DMS79 treated with DMSO at 0.1 percent for 48 hours (cell line): ENCODE measurements at places on chromosomes 3 and 15.

DNA sequence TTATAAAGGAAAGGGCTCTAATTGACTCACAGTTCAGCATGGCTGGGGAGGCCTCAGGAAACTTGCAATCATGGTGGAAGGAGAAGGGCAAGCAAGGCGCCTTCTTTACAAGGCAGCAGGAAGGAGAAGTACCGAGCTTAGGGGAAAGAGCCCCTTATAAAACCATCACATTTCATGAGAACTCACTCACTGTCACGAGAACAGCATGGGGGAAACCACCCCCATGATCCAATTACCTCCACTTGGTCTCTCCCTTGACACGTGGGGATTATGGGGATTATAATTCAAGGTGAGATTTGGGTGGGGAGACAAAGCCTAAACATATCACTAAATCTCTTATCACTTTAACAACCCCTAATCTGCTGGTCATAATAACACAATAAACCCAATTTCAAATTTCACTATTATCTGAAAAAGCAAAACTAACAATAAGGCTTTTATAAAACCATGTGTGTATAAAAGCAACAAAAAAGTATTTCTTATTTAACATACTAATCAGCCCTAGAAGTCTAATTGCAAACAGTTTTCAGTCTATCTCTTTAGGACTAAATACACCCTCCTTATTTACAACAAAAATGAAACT lies 43.2 kb downstream of the SCAPER start:
- no peak for DNase-seq

DNA sequence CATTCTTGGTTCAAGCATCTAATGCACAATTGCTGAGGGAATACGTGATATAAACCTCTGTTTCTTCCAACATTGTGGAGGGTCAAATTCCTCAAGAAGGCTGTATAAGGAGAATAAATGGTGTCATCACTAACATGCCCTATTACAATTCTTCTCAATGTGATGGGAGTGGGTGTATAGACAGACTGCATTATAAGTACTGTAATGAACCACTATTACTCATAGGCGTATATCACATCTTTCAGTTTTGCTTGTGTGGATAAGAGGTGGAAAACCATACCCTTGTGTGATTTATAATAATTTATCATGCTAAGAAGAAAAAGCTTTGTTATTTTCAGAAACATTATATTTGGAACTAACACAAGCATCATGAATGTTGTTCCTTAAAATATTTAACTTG lies 35.3 kb upstream of the BBX start:
- no peak for DNase-seq

- DNase-seq = no peak
These were observed 152.3 kb downstream of the MAGI1 start for GRCh38 chr3:65886391-65886790.

DNA sequence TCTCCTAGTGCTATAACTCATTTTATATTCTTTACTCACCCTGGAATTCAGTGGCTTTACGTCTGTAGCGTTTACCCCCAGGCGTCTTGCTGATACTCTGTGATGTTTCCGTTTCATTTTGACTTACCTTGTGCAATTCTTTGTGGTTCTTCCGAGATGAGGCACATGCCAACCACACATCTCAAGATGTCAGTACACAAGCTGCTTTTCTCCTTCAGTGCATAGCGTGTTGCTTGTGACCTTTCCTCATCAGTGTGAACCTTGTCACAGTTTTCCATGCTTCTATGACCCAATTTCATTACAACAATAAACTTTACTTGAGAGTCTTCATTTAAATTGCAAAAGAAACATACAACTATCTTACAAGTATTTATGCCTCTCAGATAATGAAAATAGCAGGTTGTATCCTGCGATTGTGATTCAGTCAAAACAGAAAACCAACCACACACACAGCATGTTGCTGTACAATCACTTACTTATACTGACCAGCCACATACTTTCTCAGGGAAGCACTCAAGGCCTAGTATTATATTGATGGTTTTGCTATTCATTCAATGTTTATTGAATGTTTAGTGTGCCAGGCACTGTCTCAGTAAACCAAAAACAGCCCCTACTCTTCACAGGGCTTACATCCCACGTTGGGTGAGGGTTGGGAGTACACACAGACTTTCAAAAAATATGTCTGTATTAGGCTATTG lies 4.6 kb upstream of the TBL1XR1 start:
- no peak for DNase-seq

DNA sequence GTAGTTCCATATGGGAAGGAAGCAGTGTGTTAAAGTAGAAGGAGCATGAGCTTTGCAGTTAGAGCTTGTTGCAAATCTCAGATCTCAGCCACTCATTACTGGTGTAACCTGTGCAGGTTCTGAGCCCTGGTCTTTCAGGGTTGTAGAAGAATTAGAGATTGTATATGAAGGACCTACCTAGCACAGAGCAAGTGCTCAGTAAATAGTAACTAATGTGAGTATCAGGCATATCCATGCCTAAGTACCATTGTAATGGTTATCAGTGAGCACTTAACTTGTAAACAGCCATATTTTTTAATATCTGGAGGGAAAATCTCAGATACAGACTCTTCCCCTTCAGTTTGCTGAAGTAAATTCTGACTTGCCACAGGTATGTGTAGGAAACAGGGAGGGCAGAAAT lies 59.3 kb downstream of the MAP6D1 start:
- DNase-seq = no peak

DNA sequence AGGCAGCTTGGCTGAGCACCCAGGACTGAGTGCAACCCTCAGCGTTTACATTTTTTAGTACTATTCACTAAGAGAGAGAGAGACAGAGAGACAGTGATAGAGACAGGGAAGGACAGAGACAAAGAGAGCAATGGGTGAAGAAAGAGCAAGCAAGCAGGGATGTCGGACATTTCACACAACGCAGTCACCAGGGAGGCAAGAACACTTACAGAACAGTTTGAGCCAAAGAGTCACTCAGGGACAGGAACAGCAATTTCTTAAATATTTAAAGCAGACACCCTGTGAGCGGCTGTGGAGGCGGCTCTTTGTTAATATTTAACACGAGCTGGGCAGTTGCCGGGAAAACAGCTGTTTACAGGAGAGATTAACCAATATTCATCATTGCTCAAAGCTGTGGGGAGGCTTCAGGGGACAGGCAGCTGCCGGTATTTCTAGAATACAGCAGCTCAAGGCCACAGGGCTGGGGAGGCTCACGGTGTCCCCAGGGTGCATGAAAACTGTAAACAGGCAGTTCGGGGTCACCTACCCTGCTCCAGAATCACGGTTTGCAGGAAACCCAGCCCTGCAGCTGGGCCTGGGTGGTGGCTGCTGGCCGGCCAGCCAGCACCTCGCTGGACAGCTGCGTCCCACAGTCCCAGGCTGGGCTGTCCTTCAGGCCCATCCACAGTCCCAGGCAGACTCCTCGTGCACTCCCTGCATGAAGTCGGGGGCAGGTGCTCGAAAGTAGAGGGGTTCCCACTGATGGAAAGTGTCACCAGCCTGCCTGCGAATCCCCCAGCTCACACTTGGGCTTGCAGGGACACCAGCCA lies 38.8 kb upstream of the PCSK6 start:
- no peak for DNase-seq

DNA sequence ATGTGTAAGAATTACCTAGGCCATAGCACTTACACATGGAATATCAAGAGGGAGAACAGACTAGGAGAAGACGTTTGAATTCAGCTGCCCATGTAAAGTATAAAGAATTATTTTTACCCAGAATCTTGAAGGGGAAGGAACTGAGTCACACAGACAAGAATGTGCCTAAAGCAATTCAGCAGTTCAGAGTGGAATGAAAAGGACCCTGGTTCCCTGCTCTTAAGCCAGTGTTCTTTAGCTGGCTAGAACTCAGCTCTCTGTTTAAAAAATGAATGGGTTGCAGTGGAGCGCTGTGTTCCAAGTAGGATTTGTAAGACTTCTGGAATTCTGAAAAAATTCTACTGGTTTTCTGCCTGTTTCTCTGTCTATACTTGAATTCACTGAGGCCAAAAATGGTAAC lies 440.2 kb downstream of the LPP start:
- no peak for DNase-seq

GRCh38 chr15:62301993-62302675 lies 137.0 kb upstream of the C2CD4B start:
- DNase-seq = no peak

- no peak for DNase-seq
These were observed 567 bp downstream of the TOP2B start for GRCh38 chr3:25663869-25664811.

GRCh38 chr3:20197775-20198174 lies 11.8 kb upstream of the SGO1 start:
- no peak for DNase-seq

DNA sequence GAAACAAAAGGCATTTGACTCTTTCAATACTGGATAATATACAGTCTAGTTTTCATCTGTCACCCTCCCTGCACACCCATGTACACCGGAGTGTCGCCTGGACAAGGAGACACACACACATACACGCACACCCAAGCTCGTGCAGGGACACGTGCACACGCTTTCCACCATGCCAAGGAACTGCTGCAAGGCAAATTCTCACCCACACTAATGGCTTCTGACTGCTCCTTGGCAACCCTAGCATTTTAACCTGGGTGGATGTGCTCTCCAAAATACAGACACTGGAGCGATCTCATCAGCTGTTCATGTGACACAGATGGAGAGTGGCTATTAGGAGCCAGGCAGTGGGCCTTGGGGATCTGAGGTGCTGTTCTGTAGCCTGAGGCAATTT lies 61.6 kb downstream of the MEIS2 start:
- peak; percentile 23 for DNase-seq

GRCh38 chr15:100152463-100152862 lies 189.3 kb downstream of the ADAMTS17 start:
- no peak for DNase-seq

- DNase-seq = no peak
These were observed 396.3 kb upstream of the PROK2 start for GRCh38 chr3:72181251-72181650.

- DNase-seq = no peak
These were observed 61.7 kb upstream of the VGLL3 start for GRCh38 chr3:87052499-87053260.

GRCh38 chr3:31758322-31758965 lies 222.6 kb downstream of the OSBPL10 start:
- no peak for DNase-seq

- DNase-seq = peak; percentile 3
These were observed 82.7 kb downstream of the FOXB1 start for GRCh38 chr15:60086681-60087429.

- DNase-seq = no peak
These were observed 8.1 kb downstream of the GOLGA6L2 start for GRCh38 chr15:23438816-23439466.

DNA sequence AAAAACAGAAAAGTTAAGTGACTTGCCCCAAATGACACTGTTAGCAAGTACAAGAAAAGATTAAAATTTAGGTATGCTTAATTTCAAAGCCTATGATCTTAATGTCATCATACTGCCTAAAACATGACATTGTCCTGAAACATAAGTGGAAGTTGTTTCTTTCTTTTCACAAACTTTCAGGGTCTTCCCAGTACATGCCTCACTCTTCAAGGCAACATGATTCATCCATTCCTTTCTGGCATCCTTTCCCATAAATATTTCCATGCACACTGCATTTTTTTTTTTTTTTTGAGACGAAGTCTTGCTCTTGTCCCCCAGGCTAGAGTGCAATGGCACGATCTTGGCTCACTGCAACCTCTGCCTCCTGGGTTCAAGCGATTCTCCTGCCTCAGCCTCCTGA lies 42.5 kb upstream of the KPNA4 start:
- no peak for DNase-seq
